Activated T-helper 1 cell treated with Interleukin-2 at 50 U/mL for 16 hours (primary cell): ENCODE measurements at places on chromosomes 2 and 18.

GRCh38 chr2:54371460-54372065 lies 84.6 kb upstream of the SPTBN1 start:
- DNase-seq: no peak

DNA sequence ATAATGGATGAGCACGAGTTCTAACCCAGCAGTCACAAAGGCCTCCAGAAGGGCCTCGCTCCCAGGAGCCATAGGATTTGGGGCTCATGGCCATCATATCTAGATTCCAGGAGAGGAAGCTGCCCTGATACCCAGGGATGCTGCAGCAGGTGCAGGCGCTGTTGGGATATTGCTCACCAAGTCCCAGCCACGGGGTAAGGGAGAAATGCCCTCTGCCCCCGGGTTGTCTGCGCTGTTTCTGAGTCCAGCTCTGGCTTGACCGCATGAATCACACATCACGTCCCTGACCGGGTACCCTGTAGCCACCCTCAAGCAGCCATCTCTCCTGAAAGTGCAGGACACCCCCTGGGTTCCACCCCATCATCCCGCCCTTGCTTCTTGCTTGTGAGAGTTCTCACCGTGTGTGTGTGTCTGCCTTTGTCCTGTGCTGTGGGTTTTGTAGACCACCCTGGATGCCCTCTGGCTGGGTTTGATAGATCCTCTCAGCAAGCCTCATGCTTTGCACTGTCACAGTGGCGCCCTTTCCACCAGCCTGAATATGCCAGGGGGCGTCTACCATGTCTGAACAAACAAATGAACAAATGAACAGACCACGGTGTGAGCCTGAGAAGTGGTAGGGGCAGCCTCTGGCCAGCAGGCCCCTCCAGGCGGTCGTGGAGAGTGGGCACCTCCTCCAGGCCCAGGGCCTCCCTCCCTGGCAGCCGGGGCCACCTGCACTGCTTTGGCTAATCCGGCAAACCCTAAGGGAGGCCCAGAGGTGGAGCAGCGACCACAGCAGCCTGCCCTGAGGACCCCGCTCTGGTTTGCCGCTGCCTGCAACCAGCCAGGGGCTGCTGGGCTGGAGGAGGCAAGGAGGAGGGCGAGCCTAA lies 32.1 kb downstream of the ADRA2B start:
- no peak for DNase-seq

GRCh38 chr18:52936931-52937330 lies 596.9 kb downstream of the DCC start:
- no peak for DNase-seq

- no peak for DNase-seq
These were observed 57.7 kb upstream of the SEMA4C start for GRCh38 chr2:96927405-96928171.

DNA sequence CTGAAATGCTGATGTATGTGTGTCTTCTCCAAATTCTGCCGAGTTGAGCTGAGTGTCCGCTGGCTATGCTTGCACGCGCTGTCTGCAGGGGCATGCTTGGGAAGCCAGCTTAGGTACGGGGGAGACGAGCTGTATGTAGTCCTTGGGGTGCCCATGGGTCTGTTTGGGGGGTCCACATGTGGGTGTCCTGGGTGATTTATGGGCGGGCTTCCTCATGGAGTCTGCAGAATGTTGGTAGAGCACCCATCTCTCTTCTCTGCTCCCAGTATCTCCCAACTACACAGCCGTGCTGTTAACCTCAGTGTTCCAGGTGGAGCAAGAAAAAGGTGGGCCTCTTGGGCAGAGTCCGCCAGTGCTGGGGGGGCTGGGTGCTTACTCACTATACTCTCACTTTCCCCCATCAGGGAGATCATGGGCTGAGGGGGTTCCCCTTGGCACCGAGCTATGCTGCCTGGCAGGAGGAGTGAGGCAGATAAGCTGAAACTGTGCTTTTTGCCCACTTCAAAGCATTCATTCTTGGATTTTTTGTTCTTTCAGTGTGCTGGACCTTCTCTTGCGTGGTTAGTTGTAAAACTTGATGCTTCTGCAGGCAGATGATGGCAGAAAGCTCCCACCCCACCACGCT lies 128.2 kb upstream of the ALKAL2 start:
- no peak for DNase-seq

GRCh38 chr18:25646971-25647370 lies 295.0 kb upstream of the ZNF521 start:
- no peak for DNase-seq

- no peak for DNase-seq
These were observed 12.5 kb downstream of the METTL21A start for GRCh38 chr2:207612714-207613113.
